ENCODE measurements at places on chromosomes 11 and 22.

- no peak for DNase-seq
These were observed 104.0 kb upstream of the SYN3 start for GRCh38 chr22:33162196-33162595.

- DNase-seq: no peak
These were observed 984.4 kb downstream of the FAM181B start for GRCh38 chr11:81749245-81749644.

GRCh38 chr22:36206255-36206654 is 4.6 kb upstream of the APOL4 start:
- DNase-seq: no peak

- DNase-seq: no peak
These were observed 154.1 kb downstream of the DDX10 start for GRCh38 chr11:108818971-108819370.

- DNase-seq: no peak
These were observed 108.5 kb downstream of the TSPAN18 start for GRCh38 chr11:44835296-44835695.

GRCh38 chr11:130076778-130077481 is 7.2 kb downstream of the APLP2 start:
- no peak for DNase-seq

DNA sequence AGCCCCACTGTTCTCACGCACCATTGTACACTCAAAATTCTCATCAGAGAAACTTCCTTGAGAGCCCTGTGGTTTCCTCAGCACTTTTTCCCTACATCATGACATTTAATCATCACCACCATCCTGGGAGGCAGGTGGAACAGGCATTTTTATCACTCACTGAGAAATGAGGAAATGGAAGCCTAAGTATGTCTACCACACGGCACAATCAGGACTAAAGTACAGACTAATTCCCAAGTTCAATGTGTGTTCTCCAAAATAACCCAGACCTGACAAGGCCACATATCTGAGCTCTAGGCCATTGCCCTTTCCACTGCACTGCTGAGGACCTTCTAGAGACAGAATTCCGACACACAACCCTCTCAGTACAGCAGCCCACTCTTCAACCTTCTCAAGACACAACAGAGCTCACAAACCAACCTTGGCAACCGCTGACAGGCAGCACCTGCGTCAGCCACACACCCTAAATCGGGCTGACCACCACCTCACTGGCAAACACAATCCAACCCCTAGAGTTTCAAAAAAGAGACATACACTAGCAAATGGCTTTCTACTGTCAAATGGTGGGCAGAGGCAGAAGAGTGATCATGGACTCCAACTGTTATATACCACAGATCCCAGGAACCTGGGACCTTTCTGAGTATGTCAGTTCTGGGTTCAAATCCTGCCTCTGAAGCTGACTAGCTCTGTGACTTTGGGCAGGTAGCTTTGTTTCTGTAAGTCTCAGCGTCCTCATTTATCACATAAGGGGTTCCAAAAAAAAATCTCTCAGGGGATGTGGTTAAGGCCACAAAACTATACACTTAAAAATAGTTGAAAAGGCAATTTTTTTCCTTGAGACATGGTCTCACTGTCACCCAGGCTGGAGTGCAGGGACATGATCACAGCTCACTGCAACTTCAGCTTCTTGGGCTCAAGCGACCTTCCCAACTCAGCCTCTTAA is 16.3 kb downstream of the SMCO4 start:
- DNase-seq: no peak

DNA sequence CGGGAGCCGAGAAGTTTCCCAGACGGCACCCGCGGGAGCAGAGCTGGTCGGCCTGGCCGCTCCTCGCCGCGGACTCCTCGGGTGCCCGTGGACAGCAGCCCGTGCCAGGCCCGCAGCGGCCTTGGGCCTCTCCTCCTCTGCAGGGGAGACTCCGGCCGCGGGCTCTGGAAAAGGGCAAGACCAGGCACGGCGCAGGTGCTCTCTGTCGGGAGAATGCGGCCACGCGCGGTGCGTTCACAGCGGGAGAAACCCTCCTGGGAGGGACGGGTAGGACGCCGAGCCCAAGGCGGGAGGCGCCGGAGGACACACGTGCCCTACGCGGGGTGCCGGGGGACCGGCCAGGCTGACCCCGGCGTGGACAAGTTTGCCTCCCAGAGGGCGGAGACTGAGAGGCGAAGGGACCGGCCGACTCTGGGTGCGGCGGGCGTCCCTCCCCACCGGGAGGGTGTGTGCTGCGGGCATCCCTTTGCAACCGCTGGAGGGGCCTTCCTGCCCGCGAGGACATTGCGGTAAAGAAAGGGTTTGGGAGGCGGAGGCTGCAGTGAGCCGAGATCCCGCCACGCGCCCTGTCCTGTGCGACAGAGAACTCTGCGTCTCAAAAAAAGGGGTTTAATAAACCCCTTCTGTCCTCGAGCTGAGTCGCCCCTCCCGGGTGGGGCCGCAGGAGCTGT is 2.3 kb downstream of the IFITM1 start:
- no peak for DNase-seq

DNA sequence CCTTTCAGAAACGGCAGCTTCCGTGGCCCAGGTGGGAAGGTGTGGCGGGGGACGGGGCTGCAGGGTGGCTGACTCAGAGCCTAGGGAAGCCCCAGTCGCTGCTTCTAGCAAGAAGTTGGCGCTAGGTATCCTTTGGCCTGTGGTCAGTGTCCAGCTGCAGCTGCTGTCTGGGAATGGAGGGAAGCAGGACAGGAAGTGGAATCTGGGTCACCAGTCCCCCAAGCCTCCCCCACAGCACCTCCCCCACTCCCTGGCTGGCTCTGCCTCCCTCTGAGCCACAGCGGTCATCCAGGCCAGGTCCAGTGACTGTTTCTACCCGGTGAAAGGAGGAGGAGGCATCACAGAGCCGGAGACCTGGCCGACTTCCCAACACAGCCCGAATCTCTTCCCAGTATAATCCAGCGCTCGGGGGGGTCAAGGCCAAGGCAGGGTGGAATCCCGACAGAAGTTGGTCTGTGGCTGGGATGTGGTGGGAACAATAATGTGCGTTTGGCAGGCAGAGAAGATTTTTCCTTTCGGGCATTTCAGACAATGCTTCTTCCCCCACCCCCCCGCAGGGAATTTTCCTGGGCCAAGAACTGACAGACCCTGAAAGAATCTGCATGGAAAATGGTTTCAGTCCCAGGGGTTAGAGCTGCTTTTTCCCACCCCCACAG is 45.1 kb downstream of the C11orf96 start:
- DNase-seq: no peak

- DNase-seq: no peak
These were observed 57.6 kb downstream of the RNF169 start for GRCh38 chr11:74806267-74806666.

GRCh38 chr11:21403069-21403468 is 733.7 kb downstream of the NELL1 start:
- no peak for DNase-seq

DNA sequence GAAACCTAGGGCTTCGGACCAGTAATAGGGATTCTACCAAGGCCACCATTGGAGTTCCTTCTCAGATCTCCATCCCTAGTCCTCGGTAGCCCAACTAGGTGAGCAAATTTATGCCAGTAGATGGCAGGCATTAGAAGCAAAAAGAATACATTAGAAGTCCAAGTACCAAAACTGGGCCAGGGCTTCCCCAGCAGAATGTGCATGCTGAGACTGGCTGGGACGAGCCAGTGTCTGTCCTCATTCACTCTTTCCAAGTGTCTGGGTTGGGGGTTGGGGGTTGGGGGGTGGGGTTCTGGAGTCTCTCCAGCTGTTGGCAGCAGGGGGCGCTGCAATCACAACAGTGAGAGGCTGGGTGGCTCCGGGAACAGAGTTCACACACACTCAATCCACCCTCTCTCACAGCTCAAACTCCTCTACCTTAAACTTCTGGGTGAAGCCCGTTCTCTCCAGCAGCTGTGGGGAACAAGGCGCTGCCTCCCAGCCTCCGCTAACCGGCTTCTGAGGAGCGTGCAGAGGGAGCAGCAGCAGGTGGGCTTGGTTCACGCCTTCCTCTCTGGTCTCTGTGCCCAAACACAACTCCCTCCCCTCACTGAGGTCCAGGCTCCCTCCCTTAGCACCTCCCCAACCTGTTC is 57.5 kb downstream of the BTG4 start:
- peak; percentile 74 for DNase-seq

- DNase-seq: no peak
These were observed 180.0 kb downstream of the MAML2 start for GRCh38 chr11:96162816-96163499.

DNA sequence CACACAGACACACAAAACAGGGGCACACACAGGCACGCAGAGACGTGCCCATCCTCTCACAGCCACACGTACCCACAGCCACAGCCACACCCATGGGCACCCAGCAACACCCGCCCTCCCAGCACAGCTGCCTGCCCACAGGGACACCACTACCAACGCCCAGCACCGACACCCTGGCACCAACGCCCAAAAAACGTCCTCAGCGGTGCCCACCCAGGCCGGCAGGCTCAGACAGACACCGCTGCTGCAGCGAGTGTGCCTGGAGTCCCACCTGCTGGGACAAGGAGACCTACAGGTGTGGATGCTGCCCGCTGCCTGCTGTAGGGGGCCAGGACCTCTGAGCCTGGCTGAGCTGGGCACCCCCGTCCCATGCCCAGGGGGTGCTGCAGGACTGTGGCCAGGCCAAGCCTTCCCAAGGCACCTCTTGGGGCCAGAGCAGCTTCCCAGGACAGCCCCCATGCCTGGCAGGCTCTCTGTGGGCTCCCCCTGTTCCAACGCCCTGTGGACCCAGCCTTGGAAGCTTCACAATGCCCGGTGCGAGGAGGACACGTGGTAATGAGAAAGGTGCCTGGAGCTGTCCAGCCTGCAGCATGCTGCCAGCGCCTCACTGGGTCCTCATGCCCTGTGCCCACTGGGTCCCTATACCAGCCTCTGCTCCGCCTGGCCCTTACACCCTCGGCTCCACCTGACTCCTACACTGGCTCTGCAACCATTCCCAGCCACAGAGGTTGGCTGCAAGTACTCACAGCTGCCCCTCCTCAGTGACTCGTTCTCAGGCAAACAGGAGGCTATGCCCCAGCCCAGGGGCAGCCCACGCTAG is 45.8 kb upstream of the TH start:
- no peak for DNase-seq

GRCh38 chr11:116690611-116691010 is 82.2 kb downstream of the BUD13 start:
- DNase-seq: no peak

GRCh38 chr11:124886476-124886875 is 11.2 kb downstream of the ROBO4 start:
- no peak for DNase-seq

GRCh38 chr11:68829581-68829980 is 12.1 kb downstream of the CPT1A start:
- DNase-seq: no peak

DNA sequence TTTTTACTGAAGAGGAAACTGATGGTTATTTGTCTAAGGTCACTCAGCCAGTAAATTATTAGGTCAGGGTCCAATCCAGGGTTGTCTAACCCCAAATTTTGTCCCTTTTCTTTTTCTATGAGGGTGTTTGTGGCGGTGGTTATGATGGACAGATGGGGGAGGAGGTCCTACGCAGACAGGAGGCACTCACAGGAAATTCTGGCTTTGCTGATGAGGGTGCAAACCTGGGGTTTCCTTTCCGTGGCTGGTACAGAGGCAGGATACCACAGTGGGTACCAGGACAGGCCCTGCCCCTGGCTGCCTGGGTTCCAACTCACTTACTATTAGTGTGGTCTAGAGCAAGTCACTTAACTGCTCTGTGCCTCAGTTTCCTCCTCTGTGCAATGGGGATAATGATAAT is 91.0 kb downstream of the RRM1 start:
- DNase-seq: no peak

DNA sequence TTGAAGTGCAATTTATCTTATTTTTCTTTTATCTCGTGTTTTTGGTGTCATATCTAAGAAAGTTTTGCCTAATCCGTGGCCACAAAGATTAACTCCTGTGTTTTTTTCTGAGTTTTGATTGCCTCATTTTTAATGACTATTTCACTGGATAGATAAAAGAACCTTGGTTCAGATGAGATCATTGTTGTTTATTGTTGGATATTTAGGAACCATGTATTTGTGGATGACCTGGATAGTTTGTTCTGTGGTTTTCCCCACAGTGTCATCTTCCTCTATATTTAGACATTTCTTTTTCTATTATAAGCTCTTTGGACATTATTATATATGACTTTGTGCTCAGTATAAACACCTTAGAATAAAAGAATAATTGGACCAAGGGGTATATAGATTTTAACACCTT is 37.2 kb downstream of the PPP6R3 start:
- no peak for DNase-seq

DNA sequence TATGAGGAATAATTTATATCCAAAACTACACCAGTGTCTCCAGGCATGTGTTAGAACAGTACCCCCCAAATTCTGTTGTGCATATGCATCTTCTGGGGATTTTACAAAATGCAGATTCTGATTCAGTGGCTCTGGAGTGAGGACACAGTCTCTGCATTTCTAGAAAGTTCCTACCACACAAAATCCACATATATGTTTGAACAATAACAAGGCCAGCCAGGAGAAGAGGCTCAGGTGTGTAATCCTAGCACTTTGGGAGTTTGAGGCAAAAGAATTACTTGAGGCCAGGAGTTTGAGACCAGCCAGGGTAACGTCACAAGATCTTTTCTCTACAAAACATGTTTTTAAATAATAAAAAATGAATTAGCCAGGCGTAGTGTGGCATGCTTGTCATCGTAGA is 84.9 kb downstream of the ZNF280B start:
- DNase-seq: no peak

GRCh38 chr11:119505071-119505470 is 82.1 kb upstream of the THY1 start:
- no peak for DNase-seq

- no peak for DNase-seq
These were observed 15.6 kb upstream of the ARHGEF17 start for GRCh38 chr11:73292525-73292894.

- no peak for DNase-seq
These were observed 503.2 kb downstream of the OPCML start for GRCh38 chr11:133029107-133029506.

DNA sequence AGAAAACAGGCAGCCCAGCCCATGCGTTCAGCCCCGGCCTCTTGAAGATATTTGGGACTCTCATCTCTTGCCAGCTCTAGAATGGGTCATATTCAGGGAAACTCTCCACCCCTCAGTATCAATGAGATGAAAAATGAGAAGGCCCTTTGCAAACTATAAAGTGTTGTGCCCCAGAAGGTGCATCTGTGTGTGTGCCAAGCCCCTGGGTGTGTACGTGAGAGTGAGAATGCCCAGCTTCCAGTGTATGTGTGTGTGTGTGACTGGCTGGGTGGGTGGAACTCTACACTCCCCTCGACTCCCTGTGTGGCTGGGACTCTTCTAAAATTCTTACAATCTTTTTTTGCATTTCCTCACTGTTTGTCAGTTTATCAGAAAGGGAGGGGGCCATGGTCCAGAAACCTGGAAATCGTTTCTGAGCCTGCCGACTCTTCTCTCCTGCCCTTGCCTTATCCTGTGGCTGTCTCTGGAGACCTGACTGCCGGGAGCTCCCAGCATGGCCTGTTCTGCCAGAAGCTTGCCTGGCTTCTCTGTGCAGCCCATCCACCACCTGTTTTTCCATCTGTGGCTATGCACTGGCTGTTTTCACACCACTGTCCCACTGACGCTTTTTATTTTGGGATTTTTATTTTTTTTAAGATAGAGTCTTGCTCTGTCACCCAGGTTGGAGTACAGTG is 1.2 kb downstream of the P2RY6 start:
- peak; percentile 60 for DNase-seq

All from glutamatergic neuron (in vitro differentiated cells).